SK-N-DZ (cell line): ENCODE measurements at places on chromosomes 3 and 15.

GRCh38 chr3:53708001-53708621 lies 138.1 kb downstream of the CHDH start:
- no peak for DNase-seq

GRCh38 chr3:43908456-43908855 lies 217.7 kb downstream of the ABHD5 start:
- no peak for DNase-seq

DNA sequence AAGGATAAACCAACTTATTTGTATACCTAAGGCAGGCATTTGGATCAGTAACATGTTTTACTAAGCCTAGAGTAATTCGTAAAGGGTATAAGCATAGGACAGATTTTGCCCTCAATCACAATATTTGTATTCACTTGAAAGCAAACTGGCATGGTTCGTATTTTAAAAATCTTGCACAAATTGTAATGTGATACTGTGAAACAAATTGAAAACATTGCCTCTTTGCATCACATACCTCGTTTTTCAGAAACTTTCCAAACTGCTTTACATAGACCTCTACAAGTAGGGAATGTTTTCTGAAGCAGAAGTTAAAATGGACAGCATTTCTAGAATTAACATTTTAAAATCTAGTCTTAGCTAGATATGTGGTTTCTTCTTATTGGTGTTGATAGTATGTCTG lies 11.6 kb downstream of the KBTBD8 start:
- DNase-seq: no peak

GRCh38 chr3:23761440-23761896 lies 44.3 kb upstream of the UBE2E1 start:
- peak; percentile 54 for DNase-seq

DNA sequence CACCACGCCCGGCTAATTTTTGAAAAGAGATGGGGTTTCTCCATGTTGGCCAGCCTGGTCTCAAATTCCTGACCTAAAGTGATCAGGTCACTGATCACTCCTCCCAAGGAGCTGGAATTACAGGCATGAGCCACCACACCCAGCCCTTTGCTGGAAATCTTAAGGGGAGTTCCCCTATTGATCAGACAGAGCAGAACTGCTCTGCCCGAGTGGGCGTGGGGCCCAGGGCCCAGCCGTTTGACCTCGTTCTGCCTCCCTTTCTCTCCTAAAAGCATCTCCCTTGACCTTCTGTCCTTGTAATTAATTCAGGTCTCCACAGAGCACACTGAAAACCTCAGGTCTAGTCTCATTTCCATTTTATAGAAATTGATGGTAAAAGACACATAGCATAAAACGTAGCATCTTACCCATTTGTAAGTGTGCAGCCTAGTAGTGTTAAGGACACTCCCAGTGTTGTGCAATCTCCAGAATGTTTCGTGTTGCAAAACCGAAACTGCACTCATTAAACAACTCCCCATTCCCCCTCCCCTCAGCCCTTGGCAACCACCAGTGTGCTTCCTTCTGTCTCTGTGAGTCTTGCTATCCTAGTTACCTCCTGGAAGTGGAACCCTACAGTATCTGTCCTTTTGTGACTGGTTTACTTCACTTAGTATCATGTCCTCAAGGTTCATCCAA lies 89.3 kb downstream of the SLCO3A1 start:
- no peak for DNase-seq

DNA sequence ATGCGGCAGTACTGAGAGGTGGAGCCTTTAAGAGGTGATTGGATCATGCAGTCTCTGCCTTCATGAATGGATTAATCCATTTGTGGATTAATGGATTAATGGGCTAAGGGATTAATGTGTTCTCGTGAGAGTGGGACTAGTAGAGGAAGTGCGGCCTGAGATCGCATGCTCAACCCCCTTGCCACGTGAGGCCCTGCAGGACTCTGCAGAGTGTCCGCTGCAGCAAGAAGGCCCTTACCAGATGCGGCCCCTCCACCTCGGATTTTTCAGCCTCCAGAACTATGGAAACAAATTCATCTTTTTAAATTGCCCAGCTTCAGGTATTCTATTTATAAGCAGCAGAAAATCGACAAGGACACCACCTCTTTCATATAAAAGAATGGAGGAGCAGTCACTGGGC lies 148.8 kb downstream of the TPRA1 start:
- no peak for DNase-seq

GRCh38 chr3:175413926-175414325 lies 554.8 kb downstream of the NAALADL2 start:
- DNase-seq: no peak

DNA sequence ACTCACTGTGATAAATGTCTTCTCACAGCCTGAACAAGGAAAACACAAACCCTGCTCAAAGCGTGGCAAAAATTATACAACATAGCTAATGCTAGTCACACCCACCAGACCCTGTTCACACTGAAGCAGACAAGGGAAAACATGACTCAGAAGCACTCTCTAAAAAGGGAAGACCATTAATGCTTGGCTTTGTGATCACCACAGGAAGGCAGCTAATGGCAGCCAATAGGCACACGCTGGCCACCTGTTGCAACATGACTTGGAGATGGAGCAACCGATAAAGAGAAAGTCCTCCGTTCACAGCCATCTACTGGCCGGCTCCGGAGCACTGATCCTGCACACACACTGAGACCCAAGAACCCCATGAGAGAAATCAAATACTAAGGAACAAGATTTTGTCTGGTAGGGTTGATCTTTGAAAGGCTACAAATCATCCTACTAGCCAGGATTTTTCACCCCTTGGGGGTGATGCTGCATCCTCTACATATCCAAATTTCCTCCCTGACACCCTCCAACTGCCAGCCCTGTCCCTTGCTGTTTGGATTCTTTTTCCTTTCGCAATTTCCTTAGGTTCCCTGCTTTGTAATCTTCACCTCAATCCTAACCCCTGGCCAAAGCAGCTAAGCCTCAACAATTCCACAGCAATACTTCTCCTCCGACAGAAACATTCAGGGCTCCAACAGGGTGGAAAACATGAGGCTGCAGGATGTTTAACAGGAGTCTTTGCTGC lies 3.2 kb downstream of the ZXDC start:
- DNase-seq: no peak

DNA sequence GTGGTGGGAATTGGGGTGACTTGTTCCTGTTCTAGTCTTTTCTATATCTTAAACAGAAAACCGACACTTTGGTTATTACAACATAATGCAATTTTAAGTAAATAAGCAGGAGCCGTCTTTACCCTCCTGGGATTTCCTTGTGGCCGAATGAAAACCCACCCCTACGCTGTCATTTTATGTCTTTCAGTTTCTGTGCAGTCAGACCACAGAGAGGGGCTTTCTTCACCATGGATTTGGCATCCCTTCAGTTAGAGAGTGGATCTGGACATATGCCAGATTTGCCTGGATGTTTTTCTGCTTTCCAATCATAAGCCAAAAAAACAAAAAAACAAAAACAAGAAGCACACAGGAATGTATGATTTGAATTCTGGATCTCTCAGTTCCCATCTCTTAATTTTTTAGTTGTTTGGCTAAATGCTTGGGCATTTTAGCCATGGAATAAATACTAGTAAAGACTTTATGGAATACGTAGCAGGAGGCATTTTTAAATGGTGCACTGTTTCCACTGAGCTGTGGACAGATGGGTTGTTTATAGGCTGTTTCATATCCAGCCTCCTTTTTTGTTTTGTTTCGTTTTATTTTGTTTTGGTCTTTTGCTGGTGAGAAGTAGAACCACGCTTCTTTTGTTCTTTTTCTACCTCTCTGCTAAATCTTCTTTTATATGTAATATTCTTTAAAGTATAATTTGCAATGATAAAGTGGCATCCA lies 272.9 kb downstream of the FEZF2 start:
- DNase-seq: no peak

- DNase-seq: no peak
Measured at GRCh38 chr15:24659622-24660021, 16.0 kb upstream of the NPAP1 start.

DNA sequence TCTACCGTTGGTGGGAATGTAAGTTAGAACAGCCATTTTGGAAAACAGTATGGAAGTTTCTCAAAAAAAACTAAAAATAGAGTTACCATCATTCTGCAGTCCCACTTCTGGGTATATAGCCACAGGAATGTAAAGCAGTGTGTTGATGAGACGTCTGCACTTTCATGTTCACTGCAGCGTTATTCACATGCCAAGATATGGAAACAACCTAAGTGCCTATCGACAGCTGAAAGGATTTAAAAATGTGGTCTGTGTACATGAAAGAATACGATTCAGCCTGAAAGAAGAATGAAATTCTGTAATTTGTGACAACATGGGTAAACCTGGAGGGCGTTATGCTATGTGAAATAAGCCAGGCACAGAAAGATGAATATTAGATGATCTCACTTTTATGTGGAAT lies 157.7 kb downstream of the THSD4 start:
- no peak for DNase-seq
